Psoas muscle (tissue), 8 donors: ENCODE measurements at places on chromosomes 3 and 15. TPM values are rescaled to one million over a fixed set of nuclear protein-coding genes. Genes with fewer than 3 reads are reported as not detected.

Gene HTR3E
- total RNA-seq, result not detected

Gene SAMMSON
- total RNA-seq, result not detected

GRCh38 chr15:35485411-35485810 is 60.6 kb downstream of the DPH6 start:
- H3K27ac ChIP-seq, result no peak overlapping the region
- no peaks in the 10 kb centered on the region for H3K27me3 ChIP-seq
- DNase-seq, result no peak
- H3K4me3 ChIP-seq, result no peak overlapping the region
- no peaks in the 10 kb centered on the region for H3K36me3 ChIP-seq

GRCh38 chr3:61493339-61493738 is 68.0 kb upstream of the PTPRG start:
- H3K4me3 ChIP-seq, result no peak overlapping the region
- H3K4me1 ChIP-seq, result peaks cover 12% of the 10 kb centered on the region
- no peaks in the 10 kb centered on the region for H3K27me3 ChIP-seq
- H3K27ac ChIP-seq, result no peak overlapping the region
- DNase-seq, result no peak
- H3K36me3 ChIP-seq, result no peaks in the 10 kb centered on the region

GRCh38 chr3:182490596-182491491 is 302.5 kb upstream of the ATP11B start:
- H3K4me1 ChIP-seq, result no peaks in the 10 kb centered on the region
- no peak overlapping the region for H3K27ac ChIP-seq
- DNase-seq, result no peak
- H3K36me3 ChIP-seq, result no peaks in the 10 kb centered on the region

GRCh38 chr3:13148561-13149329 is 75.5 kb upstream of the IQSEC1 start:
- H3K4me3 ChIP-seq, result no peak overlapping the region
- H3K27me3 ChIP-seq, result no peaks in the 10 kb centered on the region
- H3K4me1 ChIP-seq, result no peaks in the 10 kb centered on the region
- H3K36me3 ChIP-seq, result no peaks in the 10 kb centered on the region

- DNase-seq, result no peak
- no peaks in the 10 kb centered on the region for H3K27me3 ChIP-seq
- H3K4me1 ChIP-seq, result no peaks in the 10 kb centered on the region
Measured at GRCh38 chr3:59167756-59168155, 117.9 kb upstream of the CFAP20DC start.

GRCh38 chr3:122668930-122669730 is 11.5 kb upstream of the PARP14 start:
- no peaks in the 10 kb centered on the region for H3K27me3 ChIP-seq
- no peak overlapping the region for H3K4me3 ChIP-seq
- H3K36me3 ChIP-seq, result no peaks in the 10 kb centered on the region
- H3K27ac ChIP-seq, result no peak overlapping the region
- H3K4me1 ChIP-seq, result no peaks in the 10 kb centered on the region
- no peak for DNase-seq

DNA sequence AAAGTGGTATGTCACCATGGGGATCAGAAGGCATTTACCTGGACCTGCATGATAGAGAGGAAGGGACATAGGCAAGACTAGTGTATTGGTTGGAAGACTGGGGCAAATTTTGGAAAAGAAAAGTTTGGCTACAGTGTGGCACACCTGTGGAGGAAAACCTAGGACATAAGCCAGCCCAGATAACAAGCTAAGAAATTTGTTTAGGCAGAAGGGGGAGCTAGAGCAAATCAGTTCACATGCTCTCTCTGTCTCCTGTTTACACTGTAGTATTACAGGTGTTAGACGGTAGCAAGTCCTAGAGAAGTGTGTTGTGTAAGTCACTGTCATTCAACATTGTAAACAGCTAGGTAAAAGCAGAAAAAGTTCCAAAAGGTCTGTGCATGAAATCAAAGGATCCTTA is 11.9 kb upstream of the ALDH1A2 start:
- no peak overlapping the region for H3K27ac ChIP-seq
- no peak overlapping the region for H3K4me3 ChIP-seq
- H3K27me3 ChIP-seq, result no peaks in the 10 kb centered on the region
- no peaks in the 10 kb centered on the region for H3K36me3 ChIP-seq
- no peak for DNase-seq

GRCh38 chr3:37479981-37480380 is 305.6 kb upstream of the LRRFIP2 start:
- DNase-seq, result no peak
- H3K27me3 ChIP-seq, result no peaks in the 10 kb centered on the region
- no peak overlapping the region for H3K27ac ChIP-seq
- no peaks in the 10 kb centered on the region for H3K4me1 ChIP-seq
- peaks cover 4% of the 10 kb centered on the region for H3K36me3 ChIP-seq
- H3K4me3 ChIP-seq, result no peak overlapping the region

Gene MESP2
- not detected for total RNA-seq

DNA sequence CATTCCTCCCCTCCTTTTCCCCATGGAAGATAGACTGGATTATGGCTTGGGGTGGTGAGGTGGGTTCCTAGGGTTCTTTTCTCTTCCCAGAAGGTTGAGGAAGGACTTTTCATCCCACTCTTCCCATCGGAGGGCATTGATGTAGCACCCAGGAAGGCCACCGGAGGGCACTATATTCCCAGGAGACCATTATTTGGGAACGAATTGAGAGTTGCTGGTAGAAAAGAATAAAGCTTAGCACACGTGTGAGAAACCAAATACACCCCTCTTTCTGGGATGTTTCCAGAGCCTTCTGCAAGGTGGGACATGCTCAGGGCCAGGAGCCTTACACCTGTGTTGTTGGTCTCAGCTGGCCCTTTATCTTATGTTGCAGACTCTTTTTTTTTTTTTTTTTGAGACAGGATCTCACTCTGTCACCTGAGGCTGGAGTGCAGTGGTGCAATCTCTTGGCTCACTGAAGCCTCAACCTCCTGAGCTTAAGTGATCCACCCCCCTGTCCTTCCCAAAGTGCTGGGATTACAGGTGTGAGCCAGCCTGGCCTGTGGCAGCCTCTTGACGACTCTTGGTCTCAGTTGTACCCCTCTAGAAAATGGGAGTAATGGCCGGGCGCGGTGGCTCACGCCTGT is 6.3 kb upstream of the CDC25A start:
- H3K4me3 ChIP-seq, result no peak overlapping the region
- peak; percentile 36 for DNase-seq
- H3K27me3 ChIP-seq, result no peaks in the 10 kb centered on the region
- H3K27ac ChIP-seq, result no peak overlapping the region
- no peaks in the 10 kb centered on the region for H3K4me1 ChIP-seq

DNA sequence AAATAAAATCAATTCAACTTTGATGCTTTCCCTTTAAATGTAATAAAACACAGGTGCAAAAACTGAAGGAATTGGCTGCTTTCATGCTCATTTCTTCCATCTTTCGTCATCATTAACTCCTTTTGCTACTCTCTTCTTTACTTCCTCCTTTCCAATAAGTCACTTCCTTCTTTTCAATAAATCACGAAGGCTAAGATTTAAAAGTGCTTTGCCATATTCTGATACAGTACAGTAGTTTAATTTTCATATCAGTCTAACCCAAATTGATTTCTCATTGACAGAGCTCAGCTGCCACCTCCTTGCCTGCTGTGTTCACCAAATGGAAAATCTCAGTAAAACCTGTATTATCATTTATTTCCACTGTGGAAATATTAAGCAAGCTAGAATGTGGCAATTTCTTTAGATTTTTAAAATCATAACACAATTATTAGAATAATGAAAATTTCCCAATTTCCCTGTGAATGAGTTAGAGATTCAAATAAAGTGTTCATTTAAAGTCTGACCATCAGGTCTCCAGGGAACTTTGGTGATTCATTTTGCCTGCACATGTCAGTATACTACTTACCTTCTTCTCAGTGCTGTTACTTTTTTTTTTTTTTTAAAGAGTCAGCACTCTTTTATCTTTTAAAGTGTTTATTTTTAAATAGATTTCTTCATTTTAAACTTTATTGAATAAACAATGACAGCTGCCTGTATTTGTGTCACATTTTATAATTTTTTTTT is 41.6 kb downstream of the NANOGP8 start:
- no peak overlapping the region for H3K27ac ChIP-seq
- no peaks in the 10 kb centered on the region for H3K36me3 ChIP-seq
- H3K4me1 ChIP-seq, result no peaks in the 10 kb centered on the region
- no peak for DNase-seq

DNA sequence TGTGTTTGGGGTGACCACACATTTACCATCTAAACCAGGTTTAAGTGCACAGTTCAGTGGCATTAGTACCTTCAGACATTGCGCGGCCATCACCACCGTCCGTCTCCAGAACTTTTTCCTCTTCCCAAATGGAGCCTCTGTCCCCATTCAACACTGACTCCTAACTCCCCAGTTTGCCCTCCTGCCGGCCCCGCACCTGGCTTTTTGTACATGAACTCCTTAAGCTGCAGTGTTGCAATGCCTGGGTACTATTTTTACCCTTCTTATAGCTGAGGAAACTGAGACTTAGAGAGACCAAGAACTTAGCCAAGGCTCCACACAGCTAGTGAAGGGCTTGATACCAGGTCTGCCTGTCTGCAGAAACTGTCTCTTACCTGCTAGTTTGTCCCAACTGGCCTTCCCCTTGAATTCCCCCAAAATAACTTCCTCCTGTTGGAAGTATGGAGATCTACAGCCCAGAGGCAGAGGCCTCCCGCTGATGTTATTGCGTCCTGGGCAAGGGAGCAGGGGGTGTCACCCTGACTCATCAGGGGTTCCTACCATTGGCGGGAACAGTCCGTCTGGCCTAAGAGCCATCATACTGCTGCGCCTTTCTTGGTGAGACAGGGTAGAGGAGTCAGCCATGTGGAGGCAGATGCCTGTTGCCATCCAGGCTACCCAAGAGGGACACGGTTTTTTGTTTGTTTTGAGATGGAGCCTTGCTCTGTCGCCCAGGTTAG is 65.6 kb downstream of the GRIP2 start:
- no peak overlapping the region for H3K4me3 ChIP-seq
- no peaks in the 10 kb centered on the region for H3K27me3 ChIP-seq
- H3K36me3 ChIP-seq, result peaks cover 8% of the 10 kb centered on the region

GRCh38 chr3:123799544-123800361 is 84.4 kb downstream of the MYLK start:
- no peaks in the 10 kb centered on the region for H3K27me3 ChIP-seq
- no peaks in the 10 kb centered on the region for H3K4me1 ChIP-seq
- H3K4me3 ChIP-seq, result no peak overlapping the region
- no peaks in the 10 kb centered on the region for H3K36me3 ChIP-seq
- DNase-seq, result peak; percentile 27

GRCh38 chr3:44506961-44507360 is 29.5 kb upstream of the ZNF445 start:
- no peak for DNase-seq
- H3K4me1 ChIP-seq, result peaks cover 19% of the 10 kb centered on the region
- H3K27ac ChIP-seq, result no peak overlapping the region
- peaks cover 4% of the 10 kb centered on the region for H3K36me3 ChIP-seq
- no peak overlapping the region for H3K4me3 ChIP-seq

Gene EHD4
- total RNA-seq, result 9.6 TPM

- DNase-seq, result peak; percentile 69
- H3K4me1 ChIP-seq, result peaks cover 28% of the 10 kb centered on the region
- peaks cover 72% of the 10 kb centered on the region for H3K36me3 ChIP-seq
- no peaks in the 10 kb centered on the region for H3K27me3 ChIP-seq
- no peak overlapping the region for H3K4me3 ChIP-seq
- peak overlapping the region; percentile 79 for H3K27ac ChIP-seq
Measured at GRCh38 chr3:53113293-53114010, 16.8 kb downstream of the RFT1 start.

Gene HRG
- total RNA-seq, result not detected

- H3K36me3 ChIP-seq, result no peaks in the 10 kb centered on the region
- no peak overlapping the region for H3K27ac ChIP-seq
- H3K4me3 ChIP-seq, result no peak overlapping the region
- no peak for DNase-seq
Measured at GRCh38 chr3:26636096-26636727, 13.6 kb downstream of the LRRC3B start.
